Cerebellum (tissue), 4 donors: ENCODE measurements at places on chromosomes 5 and 9. TPM values are rescaled to one million over a fixed set of nuclear protein-coding genes. Genes with fewer than 3 reads are reported as not detected.
A peak's percentile ranks its signal among the peaks of the same experiment; 100 is the strongest.

- DNase-seq: peak; percentile 22
Measured at GRCh38 chr9:105975886-105976645, 281.7 kb downstream of the TMEM38B start.

- DNase-seq: peak; percentile 72
Measured at GRCh38 chr9:128254855-128255759, 20.7 kb downstream of the GOLGA2 start.

- peak; percentile 64 for DNase-seq
Measured at GRCh38 chr5:160278343-160278742, 34.0 kb downstream of the CCNJL start.

DNA sequence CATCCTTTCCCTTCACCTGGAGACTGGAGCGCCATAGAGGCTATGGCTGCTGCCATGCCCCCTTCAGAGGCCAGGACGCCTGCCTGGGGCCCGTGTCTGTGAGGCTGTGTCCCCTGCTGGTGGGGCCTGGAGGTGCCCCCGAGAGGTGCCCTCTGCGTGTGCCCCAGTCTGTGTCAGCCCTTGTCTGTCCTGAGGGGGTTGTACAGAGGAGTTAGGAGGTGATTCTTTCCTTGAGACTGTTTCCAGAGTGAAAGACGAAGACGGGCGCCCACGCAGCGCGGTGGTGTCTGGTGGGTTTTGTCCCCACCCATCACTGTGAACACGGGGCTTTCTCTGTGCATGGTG is 24.6 kb downstream of the TRAF2 start:
- no peak for DNase-seq

The PCDHB2 gene
- 16.0 TPM for total RNA-seq

DNA sequence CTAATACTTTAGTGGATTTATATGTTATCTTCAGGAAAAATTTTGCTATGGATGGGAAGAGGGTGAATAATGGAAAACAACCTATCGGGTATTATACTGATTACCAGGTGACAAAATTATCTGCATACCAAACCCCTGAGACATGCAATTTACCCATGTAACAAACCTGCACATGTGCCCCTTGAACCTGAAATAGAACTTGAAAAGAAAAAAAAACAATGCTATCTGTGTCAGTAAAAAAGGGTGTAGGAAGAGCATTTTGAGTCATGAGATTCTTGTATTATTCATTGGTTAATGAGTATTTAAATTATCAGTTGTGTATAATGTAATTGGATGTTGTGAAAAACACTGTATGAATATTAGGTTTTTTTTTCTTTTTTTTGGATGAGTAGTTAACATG is 75.4 kb downstream of the PRR16 start:
- no peak for DNase-seq

DNA sequence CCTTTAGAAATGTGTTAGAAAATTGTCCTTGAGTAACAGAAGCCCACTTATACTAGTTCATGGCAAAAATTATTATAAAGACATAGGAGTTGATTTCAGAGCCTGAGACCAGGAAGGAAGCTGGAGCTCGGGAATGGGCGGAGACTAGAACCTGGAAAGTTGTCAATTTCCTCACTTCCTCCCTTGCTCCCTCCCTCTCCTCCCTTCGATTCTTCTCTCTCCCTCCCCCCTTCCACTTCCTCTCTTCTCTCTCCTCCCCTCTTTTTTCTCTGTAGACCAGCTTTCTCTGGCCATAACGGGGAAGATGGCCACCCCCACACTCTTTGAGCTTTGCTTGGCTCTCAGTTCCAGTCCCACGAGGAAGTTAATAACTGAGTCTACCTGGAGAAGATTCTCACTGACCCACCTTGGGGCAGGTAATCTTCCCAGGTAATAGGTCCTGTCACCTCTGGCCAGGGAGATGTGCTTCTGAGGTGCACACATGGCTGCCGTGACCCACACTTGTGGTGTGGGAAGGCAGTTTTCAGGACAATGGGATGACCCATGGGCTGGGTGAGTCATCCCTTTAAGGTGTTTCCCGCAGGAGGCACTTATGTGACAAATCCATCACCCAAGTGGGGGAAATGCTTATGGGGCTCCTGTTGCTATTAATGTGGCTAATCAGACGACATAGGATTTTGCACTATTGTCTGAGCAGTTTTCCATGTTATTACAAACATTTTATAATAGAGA is 78.7 kb downstream of the HSPA4 start:
- no peak for DNase-seq

DNA sequence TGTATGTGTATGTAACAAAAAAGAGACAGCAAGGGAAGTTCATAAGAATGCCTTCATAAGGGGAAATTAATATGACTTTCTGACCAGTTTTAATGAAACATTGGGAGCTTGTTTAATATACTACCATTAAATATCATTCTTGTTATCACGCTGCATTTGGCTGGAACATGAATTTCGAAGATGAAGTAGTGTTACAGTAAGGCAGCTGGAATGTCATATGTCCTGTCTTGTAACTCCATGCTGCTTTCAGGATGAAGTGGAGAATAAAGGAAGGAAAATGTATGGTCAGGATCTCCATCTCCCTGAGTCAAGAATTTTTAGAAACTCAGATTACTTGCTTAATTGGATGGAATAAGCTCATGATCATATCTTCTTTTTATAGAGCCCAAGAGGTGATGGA is 61.5 kb upstream of the DMAC1 start:
- no peak for DNase-seq

The PCDHB14 gene
- total RNA-seq: 16.3 TPM

- DNase-seq: no peak
Measured at GRCh38 chr9:137606734-137607138, 1.2 kb downstream of the ARRDC1 start.

The SLCO4C1 gene
- total RNA-seq: 0.45 TPM

The IFNA2 gene
- total RNA-seq: not detected

DNA sequence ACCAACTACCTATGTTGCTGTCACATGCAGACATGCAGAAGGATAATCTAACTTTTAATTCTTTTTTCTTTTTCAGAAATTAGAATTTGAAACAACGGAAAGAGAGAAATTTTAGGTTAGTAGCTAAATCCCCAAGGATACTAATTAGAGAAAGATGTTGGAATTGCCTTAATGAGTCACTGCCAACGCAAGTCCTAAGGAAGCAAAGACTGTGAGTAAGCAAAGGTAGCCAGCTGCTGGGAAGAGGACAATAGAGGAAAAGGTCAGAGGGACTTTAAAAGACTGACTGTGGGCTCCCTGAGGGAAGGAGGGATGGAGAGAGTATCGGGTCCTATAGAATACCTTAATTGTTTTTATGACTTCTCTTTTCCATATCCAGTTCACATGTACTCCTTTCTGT is 461.9 kb upstream of the PAPPA start:
- DNase-seq: no peak

DNA sequence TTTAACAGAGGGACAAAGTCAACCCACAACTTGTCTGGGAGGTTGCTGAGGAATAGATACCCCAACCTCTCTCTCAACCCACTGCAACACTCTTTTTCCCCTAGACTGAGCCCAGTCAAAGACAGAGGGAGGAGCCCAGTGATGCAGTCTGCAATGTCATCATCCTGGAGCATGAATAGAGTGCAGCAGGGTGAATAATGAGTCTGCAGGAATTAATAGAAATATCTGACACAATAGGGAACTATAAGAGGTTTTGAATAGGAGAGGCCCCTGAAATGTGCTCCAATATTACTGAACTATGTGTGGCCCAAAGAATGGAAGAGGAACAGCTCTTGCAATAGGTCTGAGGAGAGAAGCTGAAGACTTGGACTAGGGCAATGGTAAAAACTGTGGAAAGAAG is 59.1 kb downstream of the PDCD1LG2 start:
- DNase-seq: no peak

DNA sequence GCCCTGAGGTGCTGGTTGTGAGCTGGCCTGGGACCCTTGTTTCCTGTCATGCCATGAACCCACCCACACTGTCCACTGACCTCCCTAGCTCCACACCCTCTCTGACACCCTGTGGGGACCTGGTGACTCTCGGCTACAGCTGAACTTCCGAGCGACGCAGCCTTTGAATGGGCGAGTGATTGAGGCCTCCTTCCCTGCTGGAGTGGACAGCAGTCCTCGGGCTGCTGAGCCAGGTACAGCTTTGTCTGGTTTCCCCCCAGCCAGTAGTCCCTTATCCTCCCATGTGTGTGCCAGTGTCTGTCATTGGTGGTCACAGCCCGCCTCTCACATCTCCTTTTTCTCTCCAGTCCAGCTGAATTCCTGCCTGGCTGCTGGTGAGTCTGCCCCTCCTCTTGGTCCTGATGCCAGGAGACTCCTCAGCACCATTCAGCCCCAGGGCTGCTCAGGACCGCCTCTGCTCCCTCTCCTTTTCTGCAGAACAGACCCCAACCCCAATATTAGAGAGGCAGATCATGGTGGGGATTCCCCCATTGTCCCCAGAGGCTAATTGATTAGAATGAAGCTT is 6.1 kb downstream of the CA9 start:
- no peak for DNase-seq

DNA sequence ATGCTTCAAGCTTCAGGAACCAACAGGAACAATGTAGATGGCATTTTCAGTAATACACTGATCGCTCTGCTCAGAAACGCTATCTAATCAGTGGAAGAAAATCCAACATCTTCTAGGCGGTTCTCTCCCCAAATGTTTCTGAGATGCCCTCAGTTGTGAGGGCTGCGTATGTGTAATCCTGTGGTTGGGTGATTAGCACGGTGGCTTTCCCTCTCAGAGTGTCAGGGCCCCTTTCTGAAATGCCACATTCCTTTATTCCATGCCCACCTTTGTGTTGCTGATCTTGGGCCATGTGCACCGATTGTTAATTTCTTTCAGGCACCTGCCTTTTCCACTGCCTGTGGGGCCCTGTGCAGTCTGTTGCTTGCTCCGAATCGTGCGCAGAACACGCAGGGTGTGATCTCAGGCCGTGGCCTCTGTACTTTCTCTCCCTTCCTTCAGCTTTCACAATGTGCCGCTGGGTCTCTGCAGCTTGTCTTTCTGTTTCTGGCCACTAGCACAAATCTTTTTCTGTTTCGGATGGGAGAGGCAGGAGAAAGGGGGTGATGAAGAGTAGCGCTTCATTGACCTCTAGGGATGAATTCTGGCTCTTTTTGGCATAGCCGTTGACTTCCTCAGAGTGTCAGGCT is 324.0 kb downstream of the PARP8 start:
- no peak for DNase-seq

DNA sequence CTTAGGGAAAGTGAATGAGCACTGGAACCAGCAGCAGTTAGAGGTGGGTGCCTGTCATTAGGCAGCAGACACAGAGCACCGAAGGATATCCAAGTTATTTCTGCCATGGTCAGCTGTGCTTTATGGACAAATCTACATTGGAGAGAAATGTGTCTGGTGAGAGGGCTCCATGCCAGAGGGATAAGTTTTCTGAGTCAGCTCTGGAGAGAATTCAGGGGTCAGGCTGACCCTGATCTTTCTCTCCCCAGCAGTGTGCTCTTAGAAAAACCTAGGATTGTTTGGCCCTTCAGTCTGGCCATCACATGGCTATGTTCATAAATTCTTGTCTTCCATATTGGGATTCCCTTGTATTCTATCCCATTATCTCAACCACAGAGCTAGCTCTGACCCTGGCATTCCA is 8.9 kb upstream of the IL17B start:
- DNase-seq: no peak

The SLC36A3 gene
- total RNA-seq: not detected

DNA sequence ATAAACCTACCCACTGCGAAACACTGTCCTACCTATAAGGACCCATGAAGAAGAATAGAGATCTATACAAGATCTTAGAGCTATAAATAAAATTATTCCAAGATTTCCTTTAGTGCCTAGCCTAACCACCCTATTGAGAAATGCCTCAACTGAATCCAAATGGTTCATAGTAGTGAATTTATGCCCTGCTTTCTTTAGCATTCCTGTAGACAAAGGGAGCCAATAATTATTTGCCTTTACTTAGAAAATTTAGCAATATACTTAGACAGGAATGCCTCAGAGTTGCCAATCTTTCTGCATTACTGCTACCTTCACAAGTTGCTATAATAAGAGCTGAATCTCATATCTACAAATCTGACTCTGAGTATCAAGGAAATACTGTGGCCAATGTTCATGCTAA is 62.6 kb downstream of the PUM3 start:
- no peak for DNase-seq

DNA sequence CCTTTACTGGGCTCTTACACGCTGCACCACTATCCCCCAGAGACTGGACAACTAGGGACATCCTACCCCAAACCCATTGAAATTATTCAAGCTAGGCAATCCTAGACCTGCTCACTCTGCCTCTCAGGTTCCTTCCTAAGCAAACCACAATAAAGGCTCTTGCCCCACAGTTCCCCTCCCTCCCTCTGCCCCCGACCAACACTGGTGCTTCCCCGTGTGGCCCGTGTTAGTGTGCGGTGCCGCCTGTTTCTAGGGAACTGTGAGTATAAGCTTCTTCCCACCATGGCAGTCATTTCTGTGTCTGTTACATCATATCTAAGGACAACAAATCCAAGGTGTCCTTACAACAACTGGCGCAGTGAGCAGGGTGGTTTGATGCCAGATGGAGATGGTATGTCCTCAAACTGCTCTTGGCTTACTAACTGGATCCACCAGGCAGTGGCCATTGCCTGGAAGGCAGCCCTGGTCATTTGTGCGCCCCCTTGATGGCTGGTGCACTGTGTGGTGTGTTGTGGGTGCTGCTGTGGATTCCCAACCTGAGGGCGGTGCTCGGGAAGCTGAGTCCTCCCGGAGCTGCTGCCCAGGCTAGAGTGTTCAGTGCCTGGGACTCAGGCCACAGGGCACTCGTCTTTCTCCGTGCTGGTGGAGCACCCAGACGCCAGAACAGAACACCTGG is 8.4 kb upstream of the MXD3 start:
- DNase-seq: no peak

DNA sequence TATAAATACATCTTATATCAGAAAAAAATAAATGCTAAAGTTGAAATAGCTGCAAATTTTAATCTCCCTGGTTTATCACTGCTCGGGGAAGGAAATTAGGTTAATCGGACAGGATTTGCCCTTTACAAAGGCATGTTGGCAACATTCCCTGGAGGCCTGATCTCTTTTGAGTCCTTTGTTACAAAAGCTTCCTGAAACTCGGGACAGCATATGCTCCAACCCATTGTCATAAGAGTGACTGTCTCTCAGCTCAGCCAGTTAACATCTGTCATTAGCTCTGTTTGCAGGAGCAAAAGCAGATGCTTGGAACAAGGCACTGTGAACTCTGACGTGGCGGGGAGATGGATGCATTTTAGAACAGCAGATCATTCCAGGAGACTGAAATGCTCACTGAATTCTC is 80.6 kb downstream of the MYO10 start:
- peak; percentile 52 for DNase-seq

DNA sequence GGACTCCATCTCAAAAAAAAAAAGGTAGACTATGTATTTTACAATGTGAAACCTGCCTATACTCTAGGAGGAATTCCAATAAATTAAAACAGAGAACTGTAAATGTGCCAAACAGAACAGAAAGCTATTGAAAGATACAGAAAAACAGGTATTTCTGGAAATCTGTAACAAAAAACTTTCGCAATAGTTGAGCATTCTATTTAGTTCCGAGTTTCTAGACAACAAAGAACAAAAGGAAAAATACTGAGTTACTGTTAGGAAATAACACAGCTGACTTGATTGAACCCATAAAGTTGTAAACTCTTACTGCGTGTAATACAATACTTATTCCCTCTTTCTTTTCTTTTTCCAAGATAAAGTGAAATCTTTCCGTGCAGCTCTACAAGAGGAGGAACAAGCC is 18.6 kb downstream of the DIMT1 start:
- DNase-seq: no peak
